Stimulated activated CD4-positive, alpha-beta T cell treated with anti-CD3 and anti-CD28 coated beads, TNF-alpha, amount 100 ng/mL, for 4 hours (primary cell): ENCODE measurements at places on chromosomes 12 and 14.

DNA sequence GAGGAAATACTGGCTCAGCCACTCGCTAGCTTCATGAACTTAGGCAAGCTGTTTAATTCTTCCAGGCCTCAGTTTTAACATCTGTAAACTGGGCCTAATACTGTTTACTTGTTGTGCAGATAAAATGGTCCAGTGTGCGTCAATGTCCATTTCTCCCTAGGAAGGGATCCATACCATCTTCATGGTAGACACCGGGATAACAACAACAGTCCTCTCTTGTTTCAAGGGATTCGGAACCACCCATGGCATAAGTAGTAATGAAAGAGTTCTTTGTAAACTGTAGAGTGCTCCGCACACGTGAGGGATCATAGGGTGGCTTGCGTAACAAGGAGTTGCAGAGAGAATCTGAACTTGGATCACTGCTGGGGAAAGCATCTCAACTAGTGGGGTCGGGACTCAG is 17.3 kb upstream of the CHGA start:
- DNase-seq: no peak

DNA sequence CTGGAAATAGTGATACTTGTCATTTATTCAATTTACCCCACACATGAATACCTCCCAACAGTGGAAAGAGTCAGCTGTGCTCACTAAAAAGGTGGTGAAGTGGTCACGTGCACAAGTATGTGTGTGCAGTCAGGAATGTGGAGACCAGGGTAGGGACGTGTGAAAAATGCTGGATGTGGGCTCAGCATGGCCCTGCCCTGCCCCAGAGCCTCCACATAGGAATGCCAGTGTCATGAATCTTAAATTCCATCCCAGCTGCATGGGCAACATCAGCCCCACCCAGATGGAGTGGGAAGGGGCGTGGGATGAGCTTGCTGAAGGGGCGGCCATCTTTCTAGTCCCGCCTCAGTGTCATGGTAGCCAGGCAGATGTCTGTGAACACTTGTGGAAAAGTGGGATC is 87.7 kb downstream of the C12orf75 start:
- no peak for DNase-seq

- DNase-seq: no peak
Observed at GRCh38 chr12:20421421-20421820, 53.1 kb downstream of the PDE3A start.

GRCh38 chr14:95228240-95228639 is 70.9 kb upstream of the DICER1 start:
- DNase-seq: no peak
